ENCODE measurements at places on chromosomes 5 and 9. TPM values are rescaled to one million over a fixed set of nuclear protein-coding genes. Genes with fewer than 3 reads are reported as not detected.
A peak's percentile ranks its signal among the peaks of the same experiment; 100 is the strongest.

The SCGB3A2 gene
- total RNA-seq, result 0.95 TPM

The NIM1K gene
- 0.68 TPM for total RNA-seq

The LRRC19 gene
- total RNA-seq, result not detected

The LCN1 gene
- 4.0 TPM for total RNA-seq

The CD72 gene
- 0.58 TPM for total RNA-seq

The RNF183 gene
- not detected for total RNA-seq

The ZFYVE16 gene
- 50.9 TPM for total RNA-seq

- no peak for DNase-seq
Measured at GRCh38 chr5:84255315-84255714, 129.4 kb downstream of the EDIL3 start.

DNA sequence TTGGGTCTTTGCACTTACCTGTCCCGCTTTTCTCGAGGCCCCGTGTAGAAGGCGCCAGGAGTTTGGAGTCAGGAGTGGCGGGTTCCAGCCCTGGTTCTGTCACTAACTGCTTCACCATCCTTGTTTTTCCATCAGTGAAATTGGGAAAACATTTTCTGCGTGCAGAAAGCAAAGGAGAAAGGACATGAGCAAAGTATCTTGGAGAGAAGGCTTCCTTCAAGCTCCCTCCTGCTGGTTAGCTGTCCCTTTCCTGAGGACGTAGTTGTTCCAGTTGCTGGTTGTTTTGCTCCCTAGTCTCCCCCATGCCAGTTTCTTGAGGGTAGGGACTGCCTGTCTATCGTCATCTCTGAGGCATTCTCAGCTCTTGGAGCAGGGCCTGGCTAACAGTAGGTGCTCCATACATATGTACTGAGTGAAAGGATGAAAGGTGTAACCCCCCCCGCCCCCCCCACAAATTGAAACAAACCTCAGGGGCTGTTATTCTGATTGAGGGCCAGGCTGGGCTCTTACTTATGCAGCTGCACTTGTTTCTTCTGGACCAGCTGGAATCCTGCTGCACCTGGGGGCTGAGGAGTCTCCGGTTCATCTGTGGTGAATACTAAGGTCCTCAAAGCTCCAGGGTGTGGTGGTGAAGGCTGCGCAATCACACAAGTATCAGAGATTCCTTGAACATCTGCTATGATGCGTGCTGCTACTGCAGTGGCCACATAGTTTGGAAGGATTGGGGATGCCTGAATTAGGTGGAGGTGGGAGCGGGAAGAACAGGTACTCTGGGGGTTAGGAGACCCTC, 1.0 kb downstream of the SMIM3 start:
- DNase-seq, result no peak

- no peak for DNase-seq
Measured at GRCh38 chr9:65403721-65404120, 118.7 kb upstream of the FOXD4L5 start.

DNA sequence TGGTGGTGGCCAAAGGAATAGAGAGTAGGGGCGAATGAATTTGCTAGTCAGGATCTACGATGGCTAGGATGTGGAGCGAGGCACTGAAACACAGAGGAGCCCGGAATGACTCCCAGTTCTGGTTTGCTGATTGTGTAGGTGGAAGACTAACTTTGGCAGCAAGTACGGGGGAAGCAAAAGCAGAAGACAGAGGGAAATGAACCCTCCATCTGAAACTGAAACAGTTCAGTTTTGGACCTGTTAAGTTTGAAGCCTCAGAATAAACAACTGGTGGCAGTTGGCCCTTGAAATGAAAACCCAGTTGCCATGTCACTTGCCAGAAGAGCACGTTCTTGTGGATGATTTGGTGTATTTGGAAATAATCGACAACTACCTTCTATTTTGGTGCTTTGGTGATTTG, 15.4 kb upstream of the SMIM15 start:
- DNase-seq, result no peak

DNA sequence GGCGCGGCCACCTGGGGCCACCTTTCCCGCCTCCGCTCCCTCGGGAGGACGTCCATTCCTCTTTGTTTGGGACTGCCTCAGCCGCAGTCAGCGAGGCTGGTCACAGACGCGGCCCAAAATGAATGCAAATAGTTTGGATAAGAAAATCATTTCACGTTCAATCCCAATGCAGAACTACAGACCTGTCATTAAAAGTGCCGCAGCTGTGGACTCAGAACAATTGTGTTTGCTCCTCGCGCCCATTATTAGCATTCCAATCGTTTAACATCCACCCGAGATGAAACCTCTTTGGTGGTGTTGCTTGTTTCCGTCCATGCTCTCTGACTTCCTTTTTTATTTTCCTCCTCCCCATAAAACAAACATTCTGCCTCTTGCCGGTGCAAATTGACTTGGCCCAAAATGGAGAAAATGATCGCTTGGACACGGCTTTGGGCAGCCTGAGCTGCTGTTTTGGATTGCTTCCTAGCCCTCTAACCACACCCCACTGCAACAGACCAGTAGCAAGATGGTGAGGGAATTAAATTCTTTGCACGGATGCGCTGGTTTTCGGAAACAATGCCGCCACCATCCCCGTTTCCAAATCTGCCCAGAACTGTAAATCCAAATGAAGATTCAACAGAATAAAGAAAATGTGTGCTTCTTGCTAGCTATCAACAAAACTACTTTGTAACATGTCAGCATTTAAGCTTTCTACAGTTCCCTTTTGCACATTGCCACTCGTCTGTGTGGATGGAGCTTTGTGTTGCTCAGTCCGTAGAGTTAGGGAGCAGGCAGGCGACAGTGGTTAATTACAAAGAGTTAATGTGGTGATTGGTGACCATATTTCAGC, 784 bp downstream of the NLN start:
- DNase-seq, result peak; percentile 20

- no peak for DNase-seq
Measured at GRCh38 chr5:104345222-104346016, 782.8 kb upstream of the NUDT12 start.

DNA sequence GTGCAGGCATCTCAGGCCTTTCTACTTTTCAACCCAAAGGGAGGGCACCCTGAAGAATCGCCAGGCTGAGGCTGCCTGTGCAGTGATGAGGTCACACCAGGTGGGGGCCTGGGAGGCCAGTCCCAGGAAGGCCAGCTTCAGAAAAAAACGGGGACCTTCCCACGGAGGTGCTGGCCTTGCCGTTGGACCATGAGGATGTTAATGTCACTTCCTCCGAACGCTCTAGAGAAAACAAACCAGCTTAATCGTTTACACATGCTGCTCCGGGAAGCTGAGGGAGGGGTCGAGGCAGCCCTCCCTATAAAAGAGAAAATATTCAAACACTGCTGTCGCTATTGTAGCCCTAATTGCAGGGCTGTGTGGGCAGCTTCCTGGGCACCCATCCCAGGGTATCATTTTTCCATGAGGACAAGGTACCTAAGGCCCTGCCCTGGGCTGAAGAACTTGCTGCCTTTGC, 27.0 kb downstream of the PTGES start:
- peak; percentile 39 for DNase-seq

GRCh38 chr5:2946315-2946714, 194.8 kb upstream of the IRX2 start:
- no peak for DNase-seq

DNA sequence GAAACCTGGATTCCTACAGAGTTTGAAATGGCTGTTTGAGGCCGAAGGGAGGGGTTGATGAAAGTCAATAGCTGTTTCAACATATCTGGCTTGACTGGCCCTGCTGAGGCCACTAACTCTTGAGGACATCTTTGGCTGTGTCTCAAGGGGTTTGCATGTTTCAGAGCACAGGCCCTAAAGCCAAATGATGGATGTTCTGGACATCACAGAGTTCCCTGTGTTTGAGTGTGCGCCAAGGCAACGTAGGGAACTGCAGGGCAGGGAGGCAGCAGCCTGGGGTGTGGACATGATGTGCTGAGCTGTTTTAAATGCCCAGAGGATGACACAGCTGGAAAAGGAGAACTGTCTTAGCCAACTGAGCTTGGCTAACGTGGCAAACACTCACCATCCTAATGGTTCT, 89.6 kb downstream of the RAPGEF1 start:
- peak; percentile 67 for DNase-seq

- no peak for DNase-seq
Measured at GRCh38 chr5:173783371-173783770, 104.8 kb upstream of the CPEB4 start.

- DNase-seq, result peak; percentile 61
Measured at GRCh38 chr9:131097948-131098278, 1.6 kb downstream of the AIF1L start.

DNA sequence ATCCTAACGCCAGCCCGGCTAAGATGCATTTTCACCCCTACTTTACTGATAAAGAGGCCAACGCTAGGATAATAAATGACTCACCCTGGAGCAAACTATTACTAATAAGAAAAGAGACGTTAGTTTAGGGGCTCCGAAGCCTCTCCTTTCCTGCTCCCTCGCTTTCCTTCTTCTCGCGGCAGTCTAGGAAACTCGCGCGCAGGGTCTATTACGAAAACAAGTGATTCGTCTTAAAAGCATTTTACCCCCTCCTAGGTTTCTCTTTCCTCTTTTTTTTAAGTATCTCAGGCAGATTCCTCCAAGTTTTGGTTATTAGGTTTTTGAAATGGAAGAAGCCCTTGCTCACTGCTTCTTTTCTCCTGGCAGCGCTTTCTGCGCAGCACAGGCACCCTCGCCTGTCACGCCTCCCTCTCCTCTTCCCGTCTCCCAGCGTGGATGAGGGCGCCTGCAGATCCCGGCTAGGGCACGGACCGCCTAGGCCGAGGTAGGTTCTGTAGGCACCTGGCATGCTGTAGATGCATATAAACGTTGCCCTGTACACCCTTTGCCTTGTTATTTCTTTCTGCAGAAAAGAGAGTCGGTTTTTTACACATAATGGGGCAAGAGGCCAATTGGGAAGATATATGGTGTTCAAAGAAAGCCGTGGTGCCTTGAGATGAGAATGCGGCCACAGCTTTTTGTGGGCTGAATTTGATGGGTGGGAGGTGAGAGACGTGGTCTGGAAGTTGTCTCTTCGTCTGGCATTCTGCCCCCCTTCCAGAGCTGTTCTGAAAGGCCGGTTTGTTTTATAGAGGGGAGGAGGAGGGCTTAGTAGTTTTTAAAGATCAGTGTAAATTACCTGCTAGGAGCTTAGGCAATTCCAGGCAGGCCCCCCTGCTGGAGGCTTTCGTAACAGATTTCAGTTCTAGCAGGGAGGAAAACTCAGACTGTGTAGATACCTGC, 983 bp downstream of the GCNT1 start:
- DNase-seq, result peak; percentile 72

- no peak for DNase-seq
Measured at GRCh38 chr9:13487071-13487470, 207.6 kb upstream of the MPDZ start.

DNA sequence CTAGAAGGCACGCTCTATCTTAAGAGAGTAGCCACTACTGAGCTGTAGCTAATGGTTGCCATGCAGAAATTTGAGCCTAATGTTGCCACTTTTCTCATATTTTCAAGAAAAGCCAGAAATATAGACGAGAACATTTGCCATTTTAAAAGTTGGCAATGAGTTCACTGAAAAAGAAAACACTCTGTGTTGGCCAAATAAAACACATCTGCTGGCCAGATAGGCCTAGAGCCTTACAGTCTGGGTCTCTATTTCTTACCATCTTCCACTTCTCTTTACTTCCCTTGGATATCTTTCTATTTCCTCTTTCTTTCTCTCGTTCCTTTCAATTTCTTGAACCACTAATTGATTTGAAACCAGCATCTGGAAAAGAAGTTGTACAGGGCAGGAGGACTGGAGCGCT, 36.6 kb upstream of the VCAN start:
- no peak for DNase-seq

- no peak for DNase-seq
Measured at GRCh38 chr5:73136055-73136562, 15.7 kb downstream of the TMEM171 start.

DNA sequence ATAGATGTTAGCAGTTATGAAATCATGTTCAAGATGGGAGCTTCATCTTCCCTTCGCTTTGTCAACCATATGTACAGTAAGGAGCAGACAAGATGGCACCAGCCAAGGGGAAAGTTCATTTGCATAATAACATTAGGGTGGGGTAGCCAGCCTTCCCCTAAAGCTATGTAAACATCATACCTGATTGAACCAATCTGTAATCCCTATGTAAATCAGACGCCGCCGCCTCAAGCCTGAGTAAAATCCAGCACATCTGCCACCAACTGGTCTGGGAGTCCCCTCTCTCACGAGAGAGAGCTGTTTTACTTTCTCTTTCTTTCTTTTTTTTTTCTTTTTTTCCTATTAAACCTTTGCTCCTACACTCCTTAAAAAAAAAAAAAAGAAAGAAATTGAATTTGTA, 30.8 kb upstream of the REEP2 start:
- DNase-seq, result no peak

DNA sequence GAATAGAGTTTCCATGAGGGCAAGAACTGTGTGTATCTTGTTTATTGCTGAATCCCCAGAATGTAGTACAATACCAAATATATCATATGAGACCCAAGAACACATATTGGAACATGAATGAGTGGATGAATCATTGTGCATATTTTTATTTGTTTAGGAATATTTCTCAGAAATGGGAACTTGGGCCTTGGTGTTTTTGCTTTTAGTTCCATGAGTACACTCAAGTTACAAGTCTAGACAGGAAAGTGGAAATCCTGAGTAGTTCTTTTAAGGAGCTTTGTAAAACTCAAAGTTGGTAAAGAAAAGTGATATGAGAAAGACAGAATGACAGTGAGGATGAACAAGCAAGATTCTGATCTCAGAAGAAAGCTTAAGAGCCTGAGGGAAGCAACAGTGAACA, 647.0 kb downstream of the EFNA5 start:
- DNase-seq, result no peak
